Colonic mucosa (tissue), 4 donors: ENCODE measurements at places on chromosomes 5 and 9.

DNA sequence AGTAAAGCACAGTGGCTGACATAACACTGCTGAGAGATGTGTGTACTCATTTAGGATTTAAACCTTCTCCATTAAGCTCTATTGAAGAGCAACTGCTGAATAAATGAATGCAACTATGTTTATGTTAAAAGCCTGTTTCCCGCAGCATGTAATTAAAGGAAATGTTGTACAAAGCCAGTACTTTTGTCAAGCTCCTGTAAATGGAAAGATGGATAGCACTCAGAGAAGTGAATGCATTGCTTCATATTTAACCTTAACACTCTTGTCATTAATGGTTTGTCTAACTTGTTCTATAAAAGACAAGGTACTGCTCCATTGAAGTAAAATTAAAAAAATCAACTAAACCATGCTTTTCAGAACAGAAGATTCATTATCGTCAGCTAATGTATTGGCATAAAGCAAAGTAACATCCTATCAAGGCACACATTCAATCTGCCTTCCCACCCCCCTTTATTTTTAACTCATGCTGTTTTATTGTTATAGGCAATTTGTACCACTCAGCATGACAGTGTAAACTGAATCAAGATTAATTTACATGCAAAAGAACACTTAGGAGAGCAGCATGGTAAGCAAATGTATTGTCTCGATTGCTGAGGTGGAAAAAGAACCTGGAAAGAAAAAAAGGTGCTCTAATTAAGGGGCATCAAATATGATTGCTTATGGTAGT is 240.9 kb upstream of the TBCA start:
- no peak for DNase-seq

DNA sequence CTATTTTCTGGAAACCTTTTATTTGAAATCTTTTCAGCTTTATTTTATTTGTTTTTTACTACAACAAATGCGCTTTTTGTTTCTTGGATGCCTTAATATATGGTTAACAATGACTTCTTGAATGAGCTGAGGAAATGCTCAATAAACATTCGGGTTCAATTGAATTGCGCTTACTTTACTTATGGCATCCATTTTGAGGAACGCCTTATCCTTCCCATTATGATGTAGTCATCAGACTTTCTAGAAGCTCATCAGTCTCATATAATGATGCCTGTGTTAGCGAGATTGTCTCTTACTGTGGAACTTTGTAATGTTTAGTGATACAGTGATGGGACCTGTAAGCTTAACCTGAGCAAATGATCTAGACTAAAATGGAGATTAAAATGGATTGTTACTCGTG is 916 bp downstream of the SHLD3 start:
- DNase-seq, result no peak

- no peak for DNase-seq
These were observed 872 bp upstream of the SMIM3 start for GRCh38 chr5:150777685-150778084.

GRCh38 chr5:124206540-124206939 is 539.9 kb downstream of the ZNF608 start:
- DNase-seq, result no peak

DNA sequence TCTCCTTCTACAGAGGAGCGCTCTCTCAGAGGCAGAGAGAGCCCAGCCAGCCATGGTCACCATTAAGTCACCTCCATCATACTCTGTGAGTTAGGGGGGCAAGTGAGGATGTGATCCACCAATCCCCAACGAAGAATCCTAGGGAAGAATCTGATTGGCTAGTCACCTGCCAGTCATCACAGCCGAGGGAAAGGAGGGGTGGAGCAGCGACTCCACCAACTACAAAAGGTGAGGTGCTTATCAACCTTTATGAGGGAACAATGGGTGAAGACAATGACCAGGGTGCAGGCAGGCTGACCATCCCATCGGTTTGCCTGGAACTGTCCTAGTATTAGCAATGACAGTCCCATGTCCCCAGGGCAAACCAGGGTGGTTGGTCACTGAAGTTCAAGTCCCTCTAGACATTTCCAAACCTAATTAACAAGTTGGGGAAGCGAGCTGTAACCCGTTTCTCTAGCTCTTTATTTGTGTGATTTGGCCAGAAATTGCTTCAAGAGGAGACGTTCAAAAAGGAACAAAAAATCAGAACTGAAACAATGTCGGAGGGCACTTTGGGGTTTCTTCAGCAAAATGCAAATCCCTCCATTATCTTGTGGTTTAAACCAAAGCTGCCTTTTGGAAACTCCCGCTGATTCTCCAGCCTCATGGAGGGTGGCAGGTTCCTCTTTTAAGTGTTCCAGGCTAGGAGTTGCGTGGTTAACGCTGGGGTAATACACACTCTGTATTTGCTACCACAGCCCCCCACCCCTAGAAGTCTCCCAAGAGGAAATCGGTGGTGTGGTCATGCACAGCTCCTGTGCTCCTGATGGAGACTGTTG is 18.8 kb upstream of the FCN1 start:
- DNase-seq, result no peak

DNA sequence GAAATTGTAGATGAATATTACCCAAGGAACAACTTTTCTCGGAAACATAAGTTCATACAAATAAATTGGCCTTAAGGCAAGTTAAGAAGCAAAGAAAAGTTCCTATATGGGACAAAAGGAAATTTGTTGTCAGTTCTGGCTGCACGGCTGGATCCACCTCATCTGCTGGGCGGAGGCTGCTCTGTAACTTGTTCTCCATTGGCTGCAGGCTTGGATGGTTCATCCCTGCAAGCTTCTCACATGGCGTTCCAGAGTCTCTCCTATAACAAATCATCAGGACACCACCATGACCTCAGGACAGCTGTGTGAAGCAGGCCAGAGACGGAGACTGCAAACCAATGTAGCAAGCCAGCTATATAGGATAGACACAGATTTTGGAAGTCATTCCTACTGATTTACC is 81.4 kb upstream of the DAB2 start:
- DNase-seq, result no peak

DNA sequence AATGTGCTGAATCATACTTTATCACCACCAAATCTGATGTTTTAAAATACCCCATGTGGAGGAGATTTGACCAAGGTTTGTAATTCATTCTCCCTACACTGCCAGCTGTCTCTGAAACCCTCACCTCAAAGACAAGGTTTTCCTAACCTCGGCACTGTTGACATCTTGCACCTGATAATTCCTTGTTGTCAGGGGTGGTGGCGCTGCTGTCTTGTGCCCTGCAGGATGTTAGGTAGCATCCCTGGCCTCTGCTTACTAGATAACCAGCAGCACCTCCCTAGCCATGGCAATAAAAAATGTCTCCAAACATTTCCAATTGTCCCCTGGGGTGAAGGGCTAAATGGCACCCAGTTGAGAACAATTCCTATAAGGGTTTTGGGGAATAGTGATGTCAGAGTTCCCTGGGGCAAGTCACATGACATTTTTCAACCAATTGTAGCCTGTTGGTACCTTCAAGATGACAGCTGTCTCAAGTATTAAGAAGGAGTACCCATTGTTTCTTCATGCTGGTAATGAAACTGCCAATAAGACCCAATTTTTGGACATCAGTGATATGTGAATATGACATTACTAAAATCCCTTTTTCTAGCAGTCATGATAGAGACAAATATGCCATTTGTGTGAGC is 160.6 kb upstream of the PLCXD3 start:
- DNase-seq, result no peak

DNA sequence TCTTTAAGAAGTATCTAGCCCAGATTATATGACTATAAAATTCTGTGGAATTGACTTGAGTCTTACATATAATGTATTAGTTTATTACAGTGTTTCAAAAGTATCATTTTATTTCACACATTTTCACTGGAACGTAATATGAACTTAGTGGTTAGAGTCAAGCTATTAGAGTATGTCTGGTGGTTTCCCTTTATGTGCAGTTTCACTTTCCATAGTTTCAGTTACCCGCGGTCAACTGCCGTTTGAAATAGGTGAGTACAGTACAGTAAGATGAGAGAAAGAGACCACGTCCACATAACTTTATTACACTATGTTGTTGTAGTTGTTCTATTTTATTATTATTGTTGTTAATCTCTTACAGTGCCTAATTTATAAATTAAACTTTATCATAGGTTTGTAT is 50.5 kb downstream of the COMMD10 start:
- no peak for DNase-seq

- no peak for DNase-seq
These were observed 326.0 kb downstream of the NPR3 start for GRCh38 chr5:33037076-33037475.

GRCh38 chr5:42858687-42859086 is 47.0 kb upstream of the SELENOP start:
- DNase-seq, result no peak

DNA sequence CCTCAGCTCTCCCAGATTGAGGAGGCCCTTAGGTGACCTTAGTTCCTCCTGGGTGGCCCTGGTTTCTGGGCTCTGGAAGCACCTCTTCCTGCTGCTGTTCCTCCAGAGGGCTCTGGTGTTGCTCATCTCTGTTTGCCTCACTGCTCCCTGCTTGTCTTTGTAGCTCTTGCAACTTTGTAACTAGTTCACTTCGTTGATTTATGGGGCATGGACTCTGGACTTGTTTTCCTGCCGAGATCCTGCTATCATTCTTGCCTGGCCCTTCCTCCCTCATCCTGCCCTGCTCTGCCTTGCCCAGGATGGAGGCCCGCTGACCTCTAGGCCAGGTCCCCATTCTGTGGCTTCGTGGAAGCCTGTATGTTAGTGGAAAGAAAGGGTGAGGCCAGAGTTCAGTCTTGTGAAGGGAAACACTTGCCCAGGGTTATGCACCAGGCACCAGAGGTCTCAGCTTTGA is 169.3 kb downstream of the MACROH2A1 start:
- no peak for DNase-seq

- no peak for DNase-seq
These were observed 8.8 kb upstream of the NEK6 start for GRCh38 chr9:124248960-124249359.

- no peak for DNase-seq
These were observed 74.7 kb downstream of the KIF24 start for GRCh38 chr9:34254141-34254913.

- no peak for DNase-seq
These were observed 18.6 kb upstream of the IFNB1 start for GRCh38 chr9:21096172-21096900.

DNA sequence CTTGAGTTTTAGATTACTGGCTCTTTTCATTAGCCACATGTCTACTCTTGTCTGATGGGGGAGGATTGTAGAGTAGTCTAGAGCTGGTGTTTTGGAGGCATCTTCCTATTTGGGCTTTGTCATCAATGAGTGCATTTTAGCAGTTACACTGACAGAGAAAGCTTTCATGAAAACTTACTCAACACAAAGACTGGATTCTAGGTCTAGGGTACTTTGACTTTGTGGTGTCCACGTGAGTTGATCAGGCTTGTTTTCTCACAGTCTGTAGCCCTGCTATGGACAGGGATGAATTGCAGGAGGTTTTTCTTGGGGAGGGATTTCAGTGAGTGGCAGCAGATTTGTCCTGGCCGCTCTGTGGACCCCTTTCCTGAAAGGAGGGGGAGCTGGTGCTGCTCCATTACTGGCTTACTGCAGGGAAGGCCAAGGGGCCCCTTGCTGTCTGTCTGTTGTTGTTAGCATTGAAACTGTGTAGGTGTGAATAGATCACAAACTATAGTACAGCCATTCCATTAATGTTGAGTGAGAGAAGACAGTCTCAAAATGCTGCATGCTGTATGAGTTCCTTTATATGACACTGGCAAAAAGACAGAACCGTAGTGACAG is 6.6 kb downstream of the TRIO start:
- no peak for DNase-seq

GRCh38 chr5:58357121-58357520 is 102.8 kb downstream of the PLK2 start:
- DNase-seq, result no peak

DNA sequence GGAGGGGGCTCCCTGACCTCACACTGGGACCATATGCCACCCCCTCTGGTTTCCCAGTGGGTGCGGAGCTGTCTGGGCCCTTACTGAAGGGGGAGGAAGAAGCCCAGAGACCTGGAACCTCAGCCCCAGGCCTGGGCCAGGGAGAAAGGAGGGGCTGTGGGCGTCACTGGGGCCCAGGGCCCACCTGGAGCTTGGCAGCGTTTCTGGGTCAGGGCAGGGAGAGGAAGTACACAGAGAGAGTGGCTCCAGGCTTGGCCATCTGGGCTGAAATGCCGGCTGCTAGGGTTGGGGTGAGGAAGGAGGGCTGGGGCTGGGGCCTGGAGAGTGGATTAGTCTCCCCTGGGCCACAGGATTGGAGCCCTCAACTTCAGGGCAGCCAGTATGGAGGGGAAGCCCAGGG is 6.4 kb upstream of the DAB2IP start:
- no peak for DNase-seq

- DNase-seq, result peak; percentile 86
These were observed 18.2 kb downstream of the SLC22A5 start for GRCh38 chr5:132387640-132388117.

DNA sequence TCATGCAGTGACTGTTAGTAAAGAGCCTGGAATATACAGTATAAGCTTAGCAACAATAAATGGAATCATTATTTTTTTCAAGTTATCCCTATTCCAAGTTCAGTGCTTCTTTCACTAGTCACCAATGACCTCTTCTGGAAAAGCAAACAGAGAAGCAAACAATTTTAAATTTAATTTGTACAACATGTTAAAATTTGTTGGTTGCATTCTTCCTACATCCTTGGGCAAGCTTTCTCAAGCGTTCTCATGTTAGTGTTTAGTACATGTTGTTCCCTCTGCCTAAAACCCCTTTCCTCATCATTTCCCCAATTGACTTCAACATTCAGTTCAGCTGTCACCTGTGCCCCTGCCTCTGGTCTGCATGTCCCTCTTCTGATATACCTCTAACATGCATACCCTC is 123.4 kb downstream of the SEC61B start:
- DNase-seq, result no peak

DNA sequence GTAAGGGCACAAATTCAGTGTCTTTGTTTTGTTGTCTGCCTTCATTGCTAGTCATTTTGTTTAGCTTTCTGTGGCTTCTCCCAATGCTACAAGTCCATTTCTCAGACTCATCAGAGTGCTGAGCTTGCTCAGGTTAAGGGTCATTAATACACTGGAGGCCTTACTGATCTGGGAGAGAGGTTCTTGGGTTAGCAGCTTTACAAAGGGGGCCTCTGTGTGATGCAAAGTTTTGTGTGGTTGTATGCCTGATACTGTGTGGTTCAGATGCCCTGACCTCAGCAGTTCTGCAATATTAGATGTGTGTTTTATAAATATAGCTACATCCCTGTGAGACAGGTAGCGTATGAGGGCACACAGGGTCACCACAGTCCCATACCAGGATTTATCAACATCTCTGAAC is 34.8 kb upstream of the SMARCA2 start:
- no peak for DNase-seq

- no peak for DNase-seq
These were observed 63.3 kb upstream of the RUSC2 start for GRCh38 chr9:35426627-35427026.

DNA sequence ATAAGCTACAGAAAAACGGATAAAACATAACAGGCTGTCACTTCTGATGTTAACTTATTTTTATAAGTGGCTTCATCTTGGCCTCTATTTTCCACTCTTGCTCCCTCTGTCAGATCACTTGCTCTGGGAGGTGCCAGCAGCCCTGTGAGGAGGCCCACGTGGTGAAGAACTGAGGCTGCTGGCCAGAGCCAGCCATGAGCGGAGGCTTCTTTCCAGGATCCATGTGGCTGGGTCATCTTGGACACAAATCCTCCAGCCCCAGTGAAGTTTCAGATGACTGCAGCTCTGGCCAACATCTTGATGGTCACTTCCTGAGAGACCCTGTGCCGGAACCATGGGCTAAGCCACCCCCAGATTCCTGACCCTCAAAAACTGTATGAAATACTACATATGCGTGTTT is 7.5 kb upstream of the CMBL start:
- DNase-seq, result no peak
